Thyroid gland (tissue), 4 donors: ENCODE measurements at places on chromosomes 5 and 9. TPM values are rescaled to one million over a fixed set of nuclear protein-coding genes. Genes with fewer than 3 reads are reported as not detected.

The PKD2L2 gene
- total RNA-seq, result not detected

The GABRA1 gene
- not detected for total RNA-seq

GRCh38 chr5:131379723-131380122 is 115.9 kb downstream of the CDC42SE2 start:
- no peaks in the 10 kb centered on the region for H3K36me3 ChIP-seq
- H3K27me3 ChIP-seq, result no peaks in the 10 kb centered on the region
- H3K4me1 ChIP-seq, result peaks cover 52% of the 10 kb centered on the region
- no peak overlapping the region for H3K4me3 ChIP-seq
- peak; percentile 22 for DNase-seq

DNA sequence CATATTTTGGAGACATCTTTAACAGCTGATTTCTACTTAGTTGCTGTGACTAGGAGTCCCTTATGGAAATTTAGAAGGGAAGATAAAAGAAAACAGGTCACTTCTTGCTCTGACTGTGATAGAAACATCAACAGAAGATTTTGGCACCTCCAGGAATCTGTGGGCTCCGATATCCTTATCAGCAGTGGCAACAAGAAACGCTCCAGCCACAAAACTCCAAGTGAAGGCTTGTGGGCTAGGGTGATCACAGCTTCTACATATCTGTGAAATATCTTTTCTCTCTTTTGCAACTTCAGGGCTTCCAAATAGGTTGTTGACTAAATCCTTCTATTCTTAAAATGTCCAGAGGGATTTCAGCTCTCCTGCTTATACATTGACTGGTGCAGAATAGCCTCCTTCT is 1625.5 kb upstream of the CDH6 start:
- DNase-seq, result no peak
- H3K36me3 ChIP-seq, result no peaks in the 10 kb centered on the region
- H3K4me3 ChIP-seq, result no peak overlapping the region
- no peaks in the 10 kb centered on the region for H3K4me1 ChIP-seq
- no peak overlapping the region for H3K27ac ChIP-seq
- no peaks in the 10 kb centered on the region for H3K27me3 ChIP-seq

DNA sequence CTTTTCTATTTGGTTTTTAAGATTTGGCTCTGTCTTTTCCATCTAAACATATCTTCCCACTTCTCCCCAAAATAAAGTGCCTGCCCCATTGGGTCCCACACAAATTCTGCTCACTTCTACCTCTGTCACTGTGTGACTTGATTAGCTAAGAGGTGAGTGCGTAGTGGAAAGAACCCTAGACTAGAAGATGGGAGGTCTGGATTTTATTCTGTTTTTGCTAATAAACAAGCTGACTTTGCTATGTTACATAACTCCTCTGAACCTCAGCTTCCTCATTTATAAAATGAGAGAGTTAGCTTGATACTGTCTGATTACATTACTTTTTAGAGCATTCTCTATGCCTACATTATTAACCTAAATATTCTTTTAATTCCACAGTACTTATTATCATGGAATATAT is 51.3 kb upstream of the PTGER4 start:
- H3K4me3 ChIP-seq, result no peak overlapping the region
- no peak for DNase-seq
- no peaks in the 10 kb centered on the region for H3K36me3 ChIP-seq

DNA sequence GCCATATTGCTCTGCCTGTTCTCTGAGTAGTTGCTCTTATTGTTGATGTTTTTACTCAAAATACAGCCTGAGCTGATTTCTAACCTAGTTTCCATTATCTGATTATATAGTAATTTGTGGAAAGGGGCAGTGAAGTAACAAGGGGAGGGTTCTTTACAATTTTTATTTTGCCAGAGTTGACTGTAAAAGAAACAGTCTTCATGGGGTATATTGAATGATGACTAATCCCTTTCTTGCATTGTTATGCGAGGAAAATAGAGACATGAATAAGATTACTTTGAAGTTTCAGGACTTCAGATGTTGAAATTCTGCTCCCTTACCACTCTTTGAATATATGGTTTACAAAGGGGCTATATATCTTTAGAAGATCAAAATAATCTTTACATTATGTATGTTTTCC is 9.1 kb upstream of the LRRC70 start:
- no peaks in the 10 kb centered on the region for H3K4me1 ChIP-seq
- DNase-seq, result no peak
- H3K36me3 ChIP-seq, result no peaks in the 10 kb centered on the region
- H3K27ac ChIP-seq, result no peak overlapping the region
- H3K4me3 ChIP-seq, result no peak overlapping the region
- no peaks in the 10 kb centered on the region for H3K27me3 ChIP-seq
